Activated naive CD4-positive, alpha-beta T cell treated with anti-CD3 and anti-CD28 coated beads, Interleukin-2, amount 50 U/mL, for 72 hours (primary cell): ENCODE measurements at places on chromosomes 1 and 21. TPM values are rescaled to one million over a fixed set of nuclear protein-coding genes. Genes with fewer than 3 reads are reported as not detected.

- no peak for DNase-seq
Observed at GRCh38 chr1:113913887-113914664, 8.9 kb downstream of the DCLRE1B start.

DNA sequence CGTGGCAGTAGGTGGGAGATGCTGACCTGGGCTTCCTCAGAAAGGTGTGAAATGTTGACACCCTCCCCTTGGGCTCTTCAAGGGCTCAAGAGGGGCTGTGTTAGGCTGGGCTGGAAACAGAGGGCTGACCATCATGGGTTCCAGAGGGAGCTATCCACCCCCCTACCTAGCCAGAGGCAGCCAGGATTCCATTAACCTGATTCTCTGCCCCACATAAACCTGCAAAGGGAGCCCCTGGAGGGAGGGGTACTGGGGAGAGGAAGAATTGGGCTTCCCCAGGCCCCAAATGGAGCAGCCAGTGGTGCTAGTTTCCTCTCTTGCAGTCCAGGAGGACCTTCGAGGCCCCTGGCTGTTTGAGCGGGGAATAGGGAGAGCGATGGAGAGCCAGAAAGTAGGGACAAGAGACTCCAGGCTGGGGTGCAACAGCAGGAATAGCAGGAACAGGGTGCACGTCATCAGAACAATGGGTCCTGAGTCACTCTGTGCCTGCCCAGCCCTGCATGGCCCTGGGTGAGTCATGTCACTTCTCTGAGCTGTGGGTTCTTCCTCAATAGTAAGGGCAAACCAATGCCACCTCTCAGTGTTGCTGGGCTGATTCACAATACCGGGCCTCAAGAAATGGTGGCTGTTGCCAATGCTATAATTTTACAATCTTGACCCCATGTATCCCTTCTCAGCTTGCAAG lies 121.2 kb downstream of the EPHB2 start:
- no peak for DNase-seq

DNA sequence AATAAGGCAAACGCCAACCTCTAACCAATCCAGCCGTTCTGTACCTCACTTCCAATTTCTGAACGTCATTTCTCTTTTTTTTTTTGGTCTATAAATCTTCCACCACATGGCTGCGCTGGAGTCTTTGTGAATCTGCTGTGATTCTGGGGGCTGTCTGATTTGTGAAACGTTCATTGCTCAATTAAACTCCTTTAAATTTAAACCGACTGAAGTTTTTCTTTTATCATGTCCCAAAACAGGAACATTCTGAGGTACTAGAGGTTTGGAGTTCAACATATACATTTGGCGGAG lies 65.5 kb upstream of the BACH1 start:
- no peak for DNase-seq

The F3 gene
- 0.18 TPM for total RNA-seq

GRCh38 chr1:186188004-186188539 lies 187.0 kb downstream of the TPR start:
- no peak for DNase-seq

The ZNF281 gene
- 16.2 TPM for total RNA-seq

- no peak for DNase-seq
Observed at GRCh38 chr1:118100686-118101514, 84.1 kb downstream of the SPAG17 start.
